ENCODE measurements at places on chromosomes 13 and 19.

DNA sequence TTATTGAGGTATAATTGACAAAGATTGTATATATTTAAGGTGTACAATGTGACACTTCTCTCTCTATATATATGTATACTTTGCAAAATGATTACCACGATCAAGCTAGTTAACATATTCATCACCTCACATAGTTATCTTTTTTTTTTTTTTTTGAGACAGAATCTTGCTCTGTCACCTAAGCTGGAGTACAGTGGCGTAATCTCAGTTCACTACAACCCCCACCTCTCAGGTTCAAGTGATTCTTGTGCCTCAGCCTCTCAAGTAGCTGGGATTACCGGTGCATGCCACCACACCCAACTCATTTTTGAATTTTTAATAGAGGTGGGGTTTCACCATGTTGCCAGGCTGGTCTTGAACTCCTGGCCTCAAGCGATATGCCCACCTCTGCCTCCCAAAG lies 3.7 kb downstream of the ZSCAN4 start:
- DNase-seq = no peak

- peak; percentile 7 for DNase-seq
Observed at GRCh38 chr13:93559718-93560117, 333.1 kb downstream of the GPC6 start.

- no peak for DNase-seq
Observed at GRCh38 chr19:56152644-56153043, 11.6 kb downstream of the ZNF444 start.

DNA sequence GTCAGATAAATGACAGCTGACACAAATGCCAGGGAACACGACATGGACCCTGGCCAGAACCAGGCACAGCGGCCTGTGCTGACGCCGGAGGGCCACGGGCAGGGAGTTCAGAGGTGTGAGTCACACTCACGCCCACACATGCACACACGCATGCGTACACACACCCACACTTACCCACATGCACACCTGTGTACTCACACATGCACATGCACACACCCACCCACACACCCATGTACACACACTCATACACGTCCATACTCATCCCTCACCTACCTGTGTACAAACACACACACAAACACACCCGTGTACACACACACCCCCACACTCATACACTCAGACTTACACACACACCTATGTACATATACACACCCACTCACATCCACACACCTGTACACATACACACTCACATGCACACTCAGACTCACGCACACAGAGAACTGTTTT lies 40.4 kb downstream of the MLLT1 start:
- DNase-seq = peak; percentile 66

DNA sequence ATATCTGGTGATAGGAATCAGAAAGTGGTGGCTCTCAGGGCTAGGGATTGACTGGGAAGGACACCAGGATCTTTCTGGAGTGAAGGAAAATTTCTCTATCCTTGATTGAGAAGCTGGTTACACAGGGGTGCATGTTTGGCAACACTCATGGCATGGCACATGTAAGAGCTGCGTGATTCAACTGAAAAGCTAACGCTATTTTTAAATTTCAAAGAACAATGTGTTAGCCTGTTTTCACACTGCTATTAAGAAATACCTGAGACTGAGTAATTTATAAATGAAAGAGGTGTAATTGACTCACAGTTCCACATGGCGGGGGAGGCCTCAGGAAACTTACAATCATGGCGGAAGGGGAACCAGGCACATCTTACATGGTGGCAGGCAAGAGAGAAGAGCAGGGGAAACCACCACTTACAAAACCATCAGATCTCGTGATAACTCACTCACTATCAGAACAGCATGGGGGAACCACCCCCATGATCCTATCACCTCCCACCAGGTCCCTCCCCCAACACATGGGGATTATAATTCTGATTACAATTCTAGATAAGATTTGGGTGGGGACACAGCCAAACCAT lies 7.4 kb downstream of the SIGLEC8 start:
- no peak for DNase-seq

Data from AG08395 (cell line).